ENCODE measurements at places on chromosomes 11 and 22.

DNA sequence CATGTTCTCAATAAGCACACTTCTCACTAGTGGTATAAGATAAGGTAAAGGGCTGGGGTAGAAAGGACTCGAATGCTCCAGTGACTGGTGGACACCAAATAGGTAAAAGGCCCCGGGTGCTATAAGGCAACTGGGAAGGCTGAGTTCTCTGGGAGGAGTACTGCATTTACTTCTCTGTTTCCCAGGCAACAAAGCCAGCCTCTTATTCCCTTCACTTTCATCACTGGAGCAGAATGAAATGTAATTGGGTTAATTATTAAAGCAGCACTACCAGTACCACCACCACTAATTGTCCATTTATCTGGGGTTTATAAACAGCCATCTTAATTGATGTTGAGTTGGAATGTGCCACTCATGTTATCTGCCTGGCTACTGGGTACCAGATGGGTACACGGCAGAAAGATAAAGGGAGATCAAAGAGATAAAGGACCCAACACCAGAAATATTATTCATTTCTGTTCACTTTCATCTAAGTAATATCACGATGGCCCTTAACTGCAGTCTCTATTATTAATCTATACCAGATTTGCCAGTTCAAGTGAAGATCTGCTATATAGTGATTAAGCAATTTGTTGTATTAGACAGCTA, 94.4 kb upstream of the CHRM4 start:
- no peak for DNase-seq

DNA sequence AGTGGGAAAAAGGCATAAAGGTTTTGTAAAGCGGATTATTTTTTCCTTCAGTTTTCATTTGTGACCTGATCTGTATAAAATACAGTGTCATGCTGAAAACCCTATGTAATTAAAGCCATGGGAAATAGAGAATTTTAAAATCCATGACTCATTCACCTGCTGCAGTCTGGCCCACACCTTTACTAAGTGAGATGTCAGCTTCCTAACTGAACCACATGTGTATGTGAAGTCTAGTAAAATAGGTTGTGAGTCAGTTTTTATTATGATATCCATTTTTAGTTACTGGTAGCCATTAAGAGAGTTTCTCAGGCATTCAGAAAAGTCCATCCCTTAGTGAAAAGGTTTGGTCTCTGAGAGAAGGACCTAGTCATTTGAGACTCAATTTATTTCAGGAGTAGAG, 60.9 kb downstream of the TRIM44 start:
- no peak for DNase-seq

- DNase-seq: no peak
Measured at GRCh38 chr22:44901301-44901700, 108.5 kb downstream of the PHF21B start.

DNA sequence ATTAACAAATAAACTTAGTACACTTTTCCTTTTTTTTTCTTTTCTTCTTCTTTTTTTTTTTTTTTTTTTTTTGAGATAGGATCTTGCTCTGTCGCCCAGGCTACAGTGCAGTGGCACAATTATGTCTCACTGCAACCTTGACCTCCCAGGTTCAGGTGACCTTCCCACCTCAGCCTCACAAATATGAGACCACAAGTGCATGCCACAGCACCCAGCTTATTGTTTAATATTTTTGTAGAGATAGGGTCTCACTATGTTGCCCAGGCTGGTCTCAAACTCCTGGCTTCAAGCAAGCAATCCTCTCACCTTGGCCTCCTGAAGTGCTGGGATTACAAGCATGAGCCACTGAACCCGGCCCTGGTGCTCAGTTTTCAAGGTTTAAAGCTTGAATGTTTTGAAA, 88.9 kb downstream of the ELP4 start:
- DNase-seq: no peak

GRCh38 chr11:2451336-2451735, 6.5 kb downstream of the KCNQ1 start:
- DNase-seq: no peak

DNA sequence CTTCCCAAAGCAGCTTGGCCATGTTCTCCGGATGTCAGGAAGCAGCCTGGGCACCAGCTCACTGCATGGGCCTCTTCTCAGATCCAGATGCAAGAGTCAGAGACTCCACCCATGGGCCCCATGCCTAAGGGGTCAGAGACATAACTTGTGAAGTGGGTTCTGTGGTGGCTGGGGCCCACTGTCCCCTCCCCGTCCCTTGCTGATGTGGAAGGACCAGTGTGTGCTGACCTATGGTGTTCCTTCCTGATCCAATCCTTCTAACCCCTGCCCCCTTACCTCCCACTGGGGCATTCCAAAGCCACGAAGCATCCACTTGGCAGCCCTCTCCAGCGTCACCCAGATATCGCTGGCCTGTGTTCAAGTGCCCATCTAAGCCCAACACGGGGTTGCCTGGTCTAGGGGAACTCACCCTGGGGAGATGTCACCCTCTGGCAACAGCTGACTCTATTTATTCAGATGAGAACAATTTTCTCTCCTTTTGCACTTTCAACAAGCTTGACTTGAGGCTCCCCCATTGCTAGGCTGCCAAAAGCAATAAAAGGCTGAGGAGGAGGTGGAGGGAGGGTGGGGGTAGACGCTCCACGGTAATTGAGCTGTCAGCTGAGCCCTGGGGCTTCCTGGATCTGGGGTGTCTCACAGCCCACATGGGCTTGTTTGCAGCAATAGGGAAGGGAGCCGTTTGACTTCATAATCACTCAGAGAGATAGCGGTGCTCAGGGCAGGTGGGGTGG, 158.5 kb downstream of the ADAMTS15 start:
- peak; percentile 71 for DNase-seq

- DNase-seq: no peak
Measured at GRCh38 chr11:124793466-124794278, 6.5 kb downstream of the MSANTD2 start.

- no peak for DNase-seq
Measured at GRCh38 chr11:66878474-66878873, 21.6 kb downstream of the LRFN4 start.

- no peak for DNase-seq
Measured at GRCh38 chr11:72732329-72732728, 19.9 kb downstream of the ARAP1 start.

- DNase-seq: no peak
Measured at GRCh38 chr11:91194546-91194945, 971.7 kb upstream of the CHORDC1 start.

- no peak for DNase-seq
Measured at GRCh38 chr11:126404367-126404766, 48.9 kb downstream of the ST3GAL4 start.
